ENCODE measurements at places on chromosomes 13 and 19. TPM values are rescaled to one million over a fixed set of nuclear protein-coding genes. Genes with fewer than 3 reads are reported as not detected.

DNA sequence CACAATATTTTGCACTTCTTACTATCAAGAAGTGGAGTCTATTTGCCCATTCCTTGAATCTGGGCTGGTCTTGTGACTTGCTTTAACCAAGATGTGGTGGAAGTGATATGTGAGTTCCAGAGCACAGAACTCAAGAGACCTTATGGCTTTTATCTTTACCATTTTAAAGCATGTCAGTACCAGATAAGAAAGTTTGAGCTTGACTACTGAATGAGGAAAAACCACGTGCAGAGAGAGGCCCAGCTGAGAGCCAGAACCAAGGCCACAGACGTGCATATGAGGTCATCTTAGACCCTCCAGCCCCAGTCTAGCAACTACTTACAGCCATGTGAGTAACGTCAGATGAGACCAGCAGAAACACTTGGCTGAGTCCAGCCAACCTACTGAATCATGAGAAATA lies 6.3 kb upstream of the CDK8 start:
- no peak for DNase-seq

- no peak for DNase-seq
These were observed 29.2 kb upstream of the FXYD3 start for GRCh38 chr19:35086455-35086854.

- no peak for DNase-seq
These were observed 27.5 kb downstream of the TBC1D4 start for GRCh38 chr13:75454497-75454896.

Gene METTL21C
- total RNA-seq: not detected

DNA sequence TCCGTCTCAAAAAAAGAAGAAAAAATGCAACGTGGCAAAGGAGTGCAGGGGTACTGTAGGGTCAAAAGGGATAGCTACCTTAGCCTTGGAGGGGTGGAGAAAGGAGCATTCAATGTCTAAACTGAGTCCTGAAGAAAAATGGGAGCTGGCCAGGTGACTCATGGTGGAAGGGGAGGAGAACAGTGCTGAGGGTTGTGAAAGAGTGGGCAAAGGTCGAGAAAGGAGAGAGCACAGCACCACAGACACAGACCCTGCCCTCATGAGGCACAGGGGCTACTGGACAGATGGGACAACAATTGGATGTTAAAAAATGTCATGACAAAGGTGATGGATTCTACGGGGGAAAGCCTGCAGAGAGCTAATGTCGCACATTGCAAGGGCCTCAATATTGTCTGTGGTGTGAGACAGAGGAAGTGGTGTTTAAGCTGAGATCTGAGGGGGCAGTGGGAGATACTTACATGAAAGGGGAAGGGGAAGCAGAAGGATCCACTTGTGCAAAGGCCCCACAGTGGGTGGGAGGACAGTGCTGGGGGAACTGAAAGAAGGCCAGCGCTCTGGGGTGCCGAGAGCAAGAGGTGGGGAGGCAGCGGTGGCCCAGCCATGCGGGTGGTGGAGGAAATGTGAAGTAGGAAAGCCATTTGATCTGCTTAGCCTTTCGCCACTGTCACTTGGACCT lies 42.9 kb upstream of the URAD start:
- DNase-seq: no peak

Gene COL5A3
- total RNA-seq: 10.1 TPM

Gene TMEM161A
- 29.6 TPM for total RNA-seq

Gene IZUMO4
- 4.2 TPM for total RNA-seq

DNA sequence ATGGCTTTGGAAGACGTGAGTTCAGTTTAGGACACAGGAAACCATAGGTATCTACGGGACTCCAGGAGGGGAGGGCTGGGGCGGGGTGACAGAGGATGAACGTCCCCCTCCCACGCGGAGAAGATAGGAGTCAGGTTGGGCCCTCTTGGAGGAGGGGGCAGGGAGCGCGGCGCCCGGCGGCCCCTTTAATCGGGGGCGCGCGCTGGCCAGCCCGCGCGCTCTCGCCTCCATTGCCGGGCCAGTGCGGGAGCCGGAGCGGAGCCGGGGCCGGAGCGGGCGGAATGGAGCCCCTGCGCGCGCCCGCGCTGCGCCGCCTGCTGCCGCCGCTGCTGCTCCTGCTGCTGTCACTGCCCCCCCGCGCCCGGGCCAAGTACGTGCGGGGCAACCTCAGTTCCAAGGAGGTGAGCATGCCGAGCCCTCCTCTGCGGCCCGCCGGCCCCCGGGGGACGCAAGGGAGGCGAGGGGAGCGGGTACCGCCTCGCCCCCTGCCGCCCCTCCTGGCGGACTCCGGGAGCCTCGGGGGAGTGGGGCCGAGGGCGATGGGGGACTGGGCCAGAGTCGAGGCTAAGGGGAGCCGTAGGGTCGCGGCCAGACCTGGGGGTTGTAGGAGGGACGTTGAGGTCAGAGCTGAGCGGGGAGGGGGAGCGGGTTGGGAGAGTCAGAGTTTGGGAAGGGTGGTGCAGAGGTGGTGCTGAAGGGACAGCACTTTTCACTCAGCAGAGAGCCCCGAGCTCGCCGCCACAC lies at the start of gene TMEM145:
TSS of gene TMEM145 (plus strand) at position 214 of the 744 bp plus-strand sequence. CDS start at position 282, 68 bp downstream.
- peak; percentile 29 for DNase-seq
